ELR (cell line): ENCODE measurements at places on chromosomes 2 and 18.

DNA sequence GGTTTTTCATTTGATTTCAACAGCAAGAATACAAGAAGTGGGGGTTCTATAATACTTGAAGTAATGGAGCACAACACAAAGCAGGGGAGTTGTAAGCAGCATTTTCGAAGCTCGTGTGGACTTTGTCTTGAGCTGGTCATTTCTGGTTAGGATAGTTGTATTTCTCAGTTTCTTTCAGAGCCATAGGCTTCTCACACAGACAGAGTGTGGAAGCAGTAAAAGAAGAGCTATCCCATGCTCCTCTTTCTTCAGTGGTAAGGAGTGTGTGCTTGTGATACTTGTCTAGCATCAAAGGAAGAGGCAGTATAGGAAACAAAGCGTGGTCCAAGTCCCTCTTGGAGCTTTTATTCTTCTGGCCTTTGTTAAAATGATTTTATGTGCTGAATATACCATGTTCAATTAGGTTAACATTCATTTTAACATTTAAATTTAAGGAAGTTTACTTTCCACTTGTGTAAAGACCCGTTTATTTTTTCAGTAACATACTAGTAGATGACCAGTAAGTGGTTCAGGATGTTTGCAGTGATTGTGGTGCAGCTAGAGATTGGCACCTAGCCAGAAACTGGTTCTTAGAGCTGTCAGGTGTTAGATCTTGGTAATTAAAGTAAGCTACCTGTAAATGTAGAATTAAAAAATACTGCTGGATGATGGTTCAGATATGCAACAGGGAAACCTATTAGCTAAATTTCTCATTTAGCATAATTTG lies 14.6 kb downstream of the CCNYL1 start:
- no peak for DNase-seq

DNA sequence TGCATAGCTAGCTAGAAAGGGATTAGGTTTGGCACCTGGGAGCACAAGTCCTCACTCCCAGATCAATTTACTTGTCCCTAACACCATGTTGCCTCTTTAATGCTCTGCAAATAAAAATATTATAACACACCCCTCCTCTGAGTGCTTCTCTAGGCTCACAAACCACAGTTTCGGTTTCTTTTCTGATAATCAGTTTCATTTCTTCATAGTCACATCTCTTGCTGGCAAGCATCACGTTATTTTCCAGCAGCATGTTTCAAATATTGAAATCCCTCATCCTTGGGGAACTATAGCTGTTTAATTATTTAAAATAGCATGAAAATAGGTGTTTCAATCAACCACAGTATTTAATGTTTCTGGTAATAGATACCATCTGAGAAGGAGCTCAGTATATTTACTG lies 13.9 kb upstream of the SMCHD1 start:
- peak; percentile 38 for DNase-seq

DNA sequence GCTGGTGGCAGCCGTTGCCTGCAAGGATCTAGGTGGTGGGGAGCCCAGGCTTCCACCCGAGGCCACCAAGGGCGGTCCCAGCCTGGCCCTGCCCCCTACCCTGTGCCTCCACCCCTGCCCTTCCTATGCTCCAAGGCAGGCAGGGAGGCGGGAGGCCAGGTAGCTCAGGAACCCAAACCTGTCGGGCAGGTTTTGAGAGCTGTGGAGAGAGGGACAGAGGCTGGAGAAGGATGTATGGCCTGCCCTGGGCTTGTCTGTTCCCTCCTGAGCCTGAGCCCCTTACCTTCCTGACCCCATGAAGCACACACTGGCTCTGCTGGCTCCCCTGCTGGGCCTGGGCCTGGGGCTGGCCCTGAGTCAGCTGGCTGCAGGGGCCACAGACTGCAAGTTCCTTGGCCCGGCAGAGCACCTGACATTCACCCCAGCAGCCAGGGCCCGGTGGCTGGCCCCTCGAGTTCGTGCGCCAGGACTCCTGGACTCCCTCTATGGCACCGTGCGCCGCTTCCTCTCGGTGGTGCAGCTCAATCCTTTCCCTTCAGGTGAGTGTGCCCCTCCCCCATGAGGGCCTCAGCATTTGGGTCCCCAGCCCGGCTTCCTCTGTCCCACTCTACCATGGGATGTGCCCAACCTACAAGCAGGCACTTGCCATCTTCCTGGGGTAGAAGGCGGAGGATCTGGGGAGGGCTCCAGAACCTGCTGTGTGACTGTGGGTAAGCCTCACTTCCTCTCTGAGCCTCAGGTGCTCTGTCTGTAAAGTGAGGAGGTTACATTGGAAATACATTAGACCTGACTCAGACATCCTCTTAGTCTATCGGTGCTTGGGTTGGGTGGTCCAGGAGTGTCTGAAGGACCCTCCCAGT lies at the start of gene PROM2:
Gene PROM2, plus strand, starts transcription at position 159 of the 860 bp plus-strand sequence. Its CDS starts 137 bp downstream, at position 296.
- DNase-seq: no peak

- no peak for DNase-seq
Measured at GRCh38 chr2:46074501-46074900, 222.7 kb upstream of the EPAS1 start.

- DNase-seq: no peak
Measured at GRCh38 chr18:34991152-34991551, 50.1 kb upstream of the MAPRE2 start.

DNA sequence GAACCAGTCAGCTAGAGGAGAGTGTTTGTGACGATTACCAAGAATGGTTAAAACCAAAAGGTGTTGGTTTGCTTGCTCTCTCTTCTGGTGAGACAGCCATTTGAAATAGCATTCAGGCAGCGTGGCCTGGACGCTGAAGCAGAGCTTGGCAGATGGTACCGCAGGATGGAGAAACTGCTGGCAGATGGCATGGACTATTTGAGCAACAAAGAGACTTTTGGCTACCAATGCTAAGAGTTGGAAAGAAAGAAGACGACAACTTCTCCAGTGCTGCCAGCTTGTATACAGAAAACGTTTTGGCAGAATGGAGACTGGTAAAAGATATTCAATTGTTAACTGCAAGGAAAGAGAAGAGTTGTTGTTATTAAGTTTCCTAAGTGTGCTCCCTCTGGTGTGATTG lies 315.0 kb downstream of the PARD3B start:
- DNase-seq: no peak

- DNase-seq: no peak
Measured at GRCh38 chr2:143251681-143252080, 122.5 kb downstream of the ARHGAP15 start.

GRCh38 chr2:37625156-37625555 lies 46.3 kb downstream of the CDC42EP3 start:
- peak; percentile 80 for DNase-seq

DNA sequence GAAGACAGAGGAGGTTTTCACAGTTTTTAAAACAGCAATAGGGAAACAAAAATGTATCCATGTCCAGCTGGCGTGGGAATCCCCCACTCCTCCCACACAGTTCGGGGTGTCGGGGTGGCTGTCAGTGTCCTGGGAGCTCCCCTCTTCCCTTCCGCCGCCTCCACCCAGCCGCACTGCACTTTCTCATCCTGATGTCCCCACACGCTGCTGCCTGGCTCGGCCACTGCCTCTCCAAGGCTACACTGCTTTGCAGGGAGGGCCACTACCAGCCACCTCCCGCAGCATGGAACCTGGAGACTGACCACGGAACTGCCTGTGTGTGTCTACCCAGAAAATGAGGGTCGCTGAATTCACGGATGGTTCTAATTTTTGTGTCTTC lies 138.7 kb upstream of the CTDP1 start:
- DNase-seq: no peak

- no peak for DNase-seq
Measured at GRCh38 chr2:16013359-16013911, 73.1 kb downstream of the MYCN start.

- DNase-seq: no peak
Measured at GRCh38 chr2:8412586-8412985, 269.3 kb upstream of the ID2 start.

DNA sequence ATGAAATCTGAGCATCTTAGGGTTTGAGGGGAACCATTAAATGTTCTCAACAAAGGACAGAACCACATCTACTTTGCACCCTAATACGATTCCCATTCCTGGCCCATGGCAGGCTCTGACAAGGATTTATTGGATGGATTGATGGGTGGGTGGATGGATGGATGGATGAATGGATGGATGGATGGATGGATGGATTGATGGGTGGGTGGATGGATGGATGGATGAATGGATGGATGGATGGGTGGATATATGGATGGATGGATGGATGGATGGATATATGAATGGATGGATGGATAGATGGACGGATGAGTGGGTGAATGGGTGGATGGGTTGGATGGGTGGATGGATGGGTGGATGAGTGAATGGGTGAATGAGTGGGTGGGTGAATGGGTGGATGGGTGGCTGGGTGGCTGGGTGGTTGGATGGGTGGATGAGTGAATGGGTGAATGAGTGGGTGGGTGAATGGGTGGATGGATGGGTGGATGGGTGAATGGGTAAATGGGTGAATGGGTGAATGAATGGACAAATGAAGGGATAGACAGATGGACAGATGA lies 29.6 kb upstream of the MLPH start:
- no peak for DNase-seq

- DNase-seq: no peak
Measured at GRCh38 chr2:109062859-109063700, 65.9 kb upstream of the SH3RF3 start.

- DNase-seq: no peak
Measured at GRCh38 chr2:62698653-62699052, 6.9 kb upstream of the EHBP1 start.

DNA sequence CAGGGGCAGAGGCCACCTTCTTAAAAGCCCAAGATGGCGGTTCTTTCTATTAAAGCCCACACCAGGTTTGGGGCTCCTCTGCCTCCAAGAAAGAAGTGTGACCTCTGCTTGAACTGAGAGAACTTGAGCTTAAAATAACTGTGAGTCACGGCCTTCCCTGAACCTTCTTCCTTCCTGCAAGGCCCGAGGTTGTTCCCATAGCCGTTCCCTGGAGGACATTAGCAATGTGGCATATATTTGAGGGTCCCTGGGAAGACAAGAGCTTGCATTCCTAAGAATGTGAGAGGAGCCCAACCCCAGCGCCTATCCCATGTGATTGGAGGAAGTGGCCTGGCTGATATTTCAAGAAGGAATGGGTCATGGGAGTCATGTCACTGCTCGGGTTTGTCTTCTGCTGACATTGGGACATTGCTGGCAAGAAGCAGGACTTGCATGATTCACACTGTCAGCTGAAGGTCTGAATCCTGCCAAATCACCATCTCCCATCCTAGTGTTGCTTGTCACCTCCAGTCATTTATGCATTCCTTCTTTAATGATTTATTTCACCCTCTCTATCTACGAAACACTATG lies 168.1 kb downstream of the TRIB2 start:
- peak; percentile 86 for DNase-seq

DNA sequence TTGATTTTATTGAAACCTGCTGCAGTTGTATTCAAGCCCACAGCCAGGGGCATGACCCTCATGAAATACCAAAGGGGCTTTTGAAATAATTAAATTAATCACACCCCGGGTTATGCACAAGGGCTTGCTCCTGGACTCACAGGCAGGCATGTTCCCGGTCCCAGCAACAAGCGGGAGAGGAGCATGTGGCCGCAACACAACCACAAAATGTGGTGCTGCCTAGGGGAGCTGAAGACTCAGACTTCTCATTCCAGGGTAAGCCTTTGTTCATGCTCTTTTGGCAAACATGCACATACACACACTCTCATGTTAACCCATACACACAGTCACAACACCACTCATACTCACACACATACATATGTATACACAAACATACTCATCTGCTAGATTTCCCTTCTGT lies 233.7 kb upstream of the SMAD2 start:
- DNase-seq: no peak

DNA sequence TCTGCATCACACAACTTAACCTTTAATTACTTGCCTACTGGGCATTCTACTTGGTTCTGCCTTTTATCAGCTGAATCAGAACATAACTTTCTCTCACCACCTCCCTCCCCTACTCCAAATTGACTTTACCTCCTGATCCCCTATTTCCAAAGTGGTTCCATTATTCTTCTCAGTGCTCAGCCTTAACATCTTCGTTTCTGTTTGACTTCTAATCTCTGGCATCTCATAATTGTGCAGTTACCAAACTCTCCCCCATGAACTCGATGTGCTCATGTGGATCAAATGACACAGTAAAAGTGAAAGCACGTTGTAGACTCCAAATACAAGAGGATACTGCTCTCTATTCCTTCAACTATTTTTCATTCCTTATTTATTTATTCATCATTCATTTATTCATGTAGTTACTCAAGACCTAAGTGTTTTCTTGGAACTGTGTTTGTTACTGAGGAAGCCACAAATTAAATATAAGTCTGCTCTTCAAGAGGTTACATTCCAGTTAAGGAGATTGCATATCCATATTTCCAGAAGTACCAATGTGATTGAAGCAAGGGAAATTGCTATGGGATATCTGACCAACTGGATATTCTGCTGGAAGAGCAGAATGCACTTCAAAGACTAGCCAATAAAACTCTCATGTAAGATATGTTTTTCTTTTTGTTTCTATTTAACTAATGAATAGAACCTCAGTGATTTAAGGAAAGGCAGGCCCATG lies 158.8 kb downstream of the TMEFF2 start:
- peak; percentile 42 for DNase-seq

DNA sequence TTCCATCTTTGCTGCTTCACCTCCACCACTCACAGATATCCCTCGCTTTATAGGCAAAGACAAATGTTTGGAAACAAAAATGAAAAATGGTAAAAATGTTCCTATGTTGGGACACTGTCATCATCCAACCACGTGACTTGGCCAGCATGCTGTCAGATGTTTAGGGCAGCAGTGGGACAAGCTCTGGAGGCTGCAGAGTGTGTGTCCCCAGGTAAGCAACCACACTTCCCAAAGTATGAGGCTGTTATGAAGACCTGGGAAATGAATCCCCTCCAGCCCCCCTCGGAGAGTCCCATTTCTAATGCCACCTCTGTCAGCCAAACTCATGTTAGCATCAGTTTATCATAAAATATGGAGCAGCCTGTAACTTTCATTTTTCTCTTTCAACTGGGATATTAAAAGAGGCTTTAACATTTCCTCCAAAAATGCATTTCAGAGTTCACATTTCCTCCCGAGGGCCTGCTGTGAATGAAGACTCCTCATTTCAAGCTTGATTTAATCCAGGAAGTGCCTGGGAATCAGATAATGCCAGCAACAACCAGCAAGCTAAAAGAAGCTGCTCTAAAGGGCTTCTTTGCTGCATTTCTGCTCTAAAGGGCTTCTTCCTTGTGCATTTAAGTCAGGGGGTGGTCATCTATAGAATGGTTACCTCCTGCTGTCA lies 66.2 kb downstream of the APOB start:
- DNase-seq: no peak

- DNase-seq: peak; percentile 69
Measured at GRCh38 chr2:20169796-20170703, 54.9 kb downstream of the SDC1 start.

DNA sequence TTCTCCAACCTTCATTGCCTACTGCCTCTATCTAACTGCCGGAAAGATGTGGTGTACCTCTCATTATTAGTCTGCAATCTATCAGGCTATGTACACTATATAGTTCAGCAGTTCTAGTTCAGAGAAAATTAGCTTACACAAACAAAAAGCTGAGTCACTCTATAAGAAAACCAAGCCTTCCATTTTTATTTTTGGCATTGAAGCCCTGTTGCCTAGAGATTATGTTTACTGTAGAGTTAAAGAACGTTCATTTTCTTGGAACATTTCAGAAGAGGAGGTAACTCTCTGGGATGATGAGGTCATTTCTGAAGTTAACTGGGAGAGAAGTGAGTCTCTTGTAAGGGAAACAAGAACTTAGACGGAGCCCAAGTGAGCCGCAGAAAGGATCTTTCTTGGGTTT lies 133.5 kb downstream of the FAM124B start:
- DNase-seq: peak; percentile 53

- no peak for DNase-seq
Measured at GRCh38 chr2:22035361-22035830, 911.6 kb downstream of the TDRD15 start.

GRCh38 chr18:58538604-58539386 lies 90.1 kb downstream of the ALPK2 start:
- peak; percentile 46 for DNase-seq
